ENCODE measurements at places on chromosomes 11 and 22. TPM values are rescaled to one million over a fixed set of nuclear protein-coding genes. Genes with fewer than 3 reads are reported as not detected.

Gene SCGB2A2
- total RNA-seq: not detected

GRCh38 chr11:106133529-106133928 is 56.1 kb downstream of the AASDHPPT start:
- H3K27ac ChIP-seq: no peak overlapping the region
- DNase-seq: no peak
- H3K4me1 ChIP-seq: no peaks in the 10 kb centered on the region
- H3K36me3 ChIP-seq: no peaks in the 10 kb centered on the region
- peaks cover 12% of the 10 kb centered on the region for H3K27me3 ChIP-seq
- H3K4me3 ChIP-seq: no peak overlapping the region

DNA sequence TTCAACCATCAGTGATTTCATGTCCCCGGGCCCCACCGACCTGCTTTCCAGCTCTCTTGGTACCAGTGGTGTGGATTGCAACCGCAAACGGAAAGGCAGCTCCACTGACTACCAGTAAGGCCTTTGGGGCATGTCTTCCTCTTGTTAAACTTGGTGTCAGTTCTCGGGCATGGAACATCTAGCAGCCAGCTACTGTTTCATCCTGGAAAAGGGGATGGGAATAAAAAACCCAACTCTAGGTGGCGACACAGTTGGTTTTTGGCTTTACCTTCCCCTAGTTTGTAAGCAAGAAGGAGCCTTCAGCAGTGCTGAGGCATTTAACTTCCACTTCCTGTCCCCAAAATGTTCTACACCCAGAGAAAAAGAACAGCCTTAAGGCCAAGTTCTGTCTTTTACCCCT is 76.7 kb downstream of the BMAL1 start:
- no peak overlapping the region for H3K4me3 ChIP-seq
- no peaks in the 10 kb centered on the region for H3K27me3 ChIP-seq
- DNase-seq: no peak

GRCh38 chr22:43320943-43321900 is 21.9 kb downstream of the SCUBE1 start:
- no peak for DNase-seq
- no peak overlapping the region for H3K27ac ChIP-seq
- H3K4me3 ChIP-seq: no peak overlapping the region
- no peaks in the 10 kb centered on the region for H3K36me3 ChIP-seq
- no peaks in the 10 kb centered on the region for H3K4me1 ChIP-seq
- 0 out of 2 replicates have a peak, but pooled peaks cover 4% of the 10 kb centered on the region for H3K27me3 ChIP-seq

- peaks cover 15% of the 10 kb centered on the region for H3K27me3 ChIP-seq
- no peaks in the 10 kb centered on the region for H3K36me3 ChIP-seq
- no peak for DNase-seq
- no peaks in the 10 kb centered on the region for H3K4me1 ChIP-seq
- no peak overlapping the region for H3K4me3 ChIP-seq
- H3K27ac ChIP-seq: no peak overlapping the region
Measured at GRCh38 chr11:120064341-120064740, 73.6 kb downstream of the TRIM29 start.

DNA sequence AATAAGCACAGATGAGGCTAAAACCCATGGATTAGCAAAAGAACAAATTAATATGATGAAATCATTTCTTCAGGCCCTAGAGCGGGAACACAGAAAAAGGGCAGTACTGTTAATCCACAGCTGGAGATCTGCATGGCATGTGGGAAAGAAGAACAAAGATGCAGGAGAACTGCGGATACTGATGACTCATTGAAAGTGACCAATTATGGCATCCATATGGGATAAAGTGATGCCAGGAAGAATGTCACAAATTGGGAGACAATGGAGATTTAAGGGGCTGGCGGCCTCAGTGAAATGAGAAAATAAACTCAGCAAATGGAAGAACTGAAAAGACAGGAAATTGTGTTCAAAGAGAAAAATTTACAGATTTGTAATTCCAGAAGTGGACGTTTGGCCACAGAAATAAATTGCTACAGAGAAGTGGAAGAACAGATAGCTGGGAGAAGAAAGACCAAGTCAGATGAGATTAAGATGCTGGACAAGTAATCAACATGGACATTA is 39.4 kb downstream of the SIK3 start:
- H3K27ac ChIP-seq: no peak overlapping the region
- no peak for DNase-seq
- H3K36me3 ChIP-seq: no peaks in the 10 kb centered on the region
- H3K4me1 ChIP-seq: no peaks in the 10 kb centered on the region

DNA sequence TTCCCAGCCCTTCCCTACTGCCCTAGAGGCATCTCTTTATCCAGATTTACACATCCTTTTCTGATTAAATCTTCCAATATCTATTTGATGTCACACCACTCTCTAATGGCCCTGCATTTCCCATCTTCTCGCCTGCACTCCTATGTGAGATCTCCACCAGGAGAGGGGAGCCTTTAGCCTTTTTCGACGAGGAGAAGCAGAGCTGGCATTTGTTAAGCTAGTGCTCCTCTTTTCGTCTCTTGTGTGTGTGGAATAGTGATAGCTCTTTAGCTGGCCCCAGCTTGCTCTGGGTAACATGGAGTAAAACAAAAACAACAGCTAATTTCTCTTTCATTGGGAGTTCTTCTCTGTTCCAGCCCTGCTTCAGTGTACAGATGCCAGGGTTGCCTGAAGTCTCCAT is 536.5 kb downstream of the NTM start:
- H3K4me3 ChIP-seq: no peak overlapping the region
- no peaks in the 10 kb centered on the region for H3K4me1 ChIP-seq
- no peaks in the 10 kb centered on the region for H3K36me3 ChIP-seq
- H3K27ac ChIP-seq: no peak overlapping the region

DNA sequence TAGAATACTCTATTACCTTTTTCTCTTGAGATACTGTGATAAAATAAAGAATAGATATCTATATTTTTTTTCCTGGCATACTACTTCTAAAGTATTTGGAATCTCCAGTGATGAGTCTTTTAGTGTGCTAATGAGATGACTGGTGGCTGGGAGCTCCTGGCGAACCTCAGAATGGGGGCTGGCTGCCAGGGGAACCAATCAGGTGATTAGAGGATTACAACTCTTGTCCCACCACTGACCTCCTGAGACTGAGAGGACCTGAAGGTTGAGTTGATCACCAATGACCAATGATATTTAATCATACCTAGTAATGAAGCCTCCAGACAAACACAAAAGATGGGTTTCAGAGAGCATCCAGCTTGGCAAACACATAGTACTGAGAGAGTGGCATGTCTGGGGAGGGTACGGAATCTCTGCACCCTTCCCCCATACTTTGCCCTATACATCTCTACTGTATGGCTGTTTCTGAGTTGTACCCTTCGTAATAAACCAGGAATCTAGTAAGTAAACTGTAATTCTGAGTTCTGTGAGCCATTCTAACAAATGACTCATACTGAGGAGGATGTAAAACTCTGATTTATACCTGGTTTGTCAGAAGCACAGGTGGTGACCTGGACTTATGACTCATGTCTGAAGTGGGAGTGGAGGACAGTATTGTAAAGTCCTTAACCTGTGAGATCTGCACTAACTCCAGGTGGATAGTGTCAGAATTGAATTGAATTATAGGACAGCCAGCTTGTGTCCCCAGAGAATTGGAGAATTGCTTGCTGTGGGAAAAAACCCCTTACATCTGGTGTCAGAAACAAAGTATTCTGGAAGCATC is 325.3 kb upstream of the LRRC4C start:
- no peak overlapping the region for H3K27ac ChIP-seq
- no peaks in the 10 kb centered on the region for H3K27me3 ChIP-seq
- no peaks in the 10 kb centered on the region for H3K4me1 ChIP-seq

DNA sequence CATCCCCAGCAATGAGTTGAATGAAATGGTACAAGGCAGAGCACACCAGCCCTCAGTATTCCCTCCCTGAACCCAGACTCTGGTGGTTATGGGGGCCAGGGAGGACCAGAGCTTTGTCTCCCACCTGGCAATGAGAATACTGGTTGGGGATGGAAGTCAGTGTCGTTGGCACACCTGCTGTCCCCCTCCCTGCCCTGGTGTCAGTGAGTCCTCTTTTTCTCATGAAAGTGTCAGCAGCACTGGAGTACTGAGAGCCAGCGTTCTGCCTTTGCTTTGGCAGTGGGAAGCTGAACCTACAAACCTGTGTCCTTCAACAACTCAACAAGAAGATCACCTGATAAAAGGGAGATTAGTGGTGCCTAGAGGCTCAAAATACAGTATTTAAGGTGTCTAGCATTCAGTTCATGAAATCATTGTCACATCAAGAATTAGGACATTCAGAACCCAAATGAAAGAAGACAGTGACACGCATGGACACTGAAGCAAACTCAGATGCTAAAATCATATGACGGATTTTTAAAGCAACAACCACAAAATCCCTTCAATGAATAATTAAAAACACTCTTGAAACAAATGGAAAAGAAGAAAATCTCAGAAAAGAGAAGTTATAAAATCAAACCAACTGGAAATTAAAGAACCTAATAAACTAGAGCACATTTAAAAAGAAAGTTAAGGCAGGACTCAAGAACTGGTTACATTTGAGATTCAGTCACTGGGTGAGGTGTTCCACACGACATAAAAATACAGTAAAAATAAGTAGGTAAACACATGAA is 77.5 kb upstream of the VPREB1 start:
- peaks cover 8% of the 10 kb centered on the region for H3K27me3 ChIP-seq
- H3K36me3 ChIP-seq: no peaks in the 10 kb centered on the region
- H3K4me1 ChIP-seq: peaks cover 7% of the 10 kb centered on the region
- H3K27ac ChIP-seq: no peak overlapping the region

GRCh38 chr11:87456499-87456898 is 418.8 kb downstream of the TMEM135 start:
- H3K36me3 ChIP-seq: no peaks in the 10 kb centered on the region
- no peak overlapping the region for H3K27ac ChIP-seq
- no peak overlapping the region for H3K4me3 ChIP-seq
- H3K27me3 ChIP-seq: peaks cover 6% of the 10 kb centered on the region

Gene SPI1
- total RNA-seq: 0.32 TPM

Gene MFNG
- total RNA-seq: 4.5 TPM

All from HCT116 (cell line).